ENCODE measurements at places on chromosomes 11 and 22. TPM values are rescaled to one million over a fixed set of nuclear protein-coding genes. Genes with fewer than 3 reads are reported as not detected.

INS gene
- not detected for total RNA-seq

FOSL1 gene
- 1.5 TPM for total RNA-seq

VPS37C gene
- 13.9 TPM for total RNA-seq

DNA sequence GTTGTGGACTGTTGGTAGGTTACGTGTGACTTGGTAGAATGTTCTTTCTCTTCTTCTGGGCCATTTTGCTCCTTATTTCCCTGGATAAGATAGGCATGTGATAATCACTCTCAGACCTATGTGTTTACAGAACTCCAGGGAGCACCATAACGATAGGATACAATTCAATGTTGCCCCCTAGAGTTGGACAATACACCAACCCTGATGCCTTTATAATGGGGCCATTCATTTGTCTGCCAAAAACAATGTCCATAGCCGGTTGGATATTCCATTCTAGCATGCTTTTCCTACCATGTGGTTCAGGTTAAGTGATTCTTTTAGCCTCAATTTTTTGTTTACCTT lies 60.5 kb downstream of the APIP start:
- no peak for DNase-seq

GRCh38 chr22:21712751-21713427 lies 22.7 kb downstream of the YPEL1 start:
- peak; percentile 68 for DNase-seq
